Stimulated activated CD4-positive, alpha-beta T cell treated with anti-CD3 and anti-CD28 coated beads, Interleukin-2, amount 100 ng/mL, for 48 hours (primary cell): ENCODE measurements at places on chromosomes 6 and 20.

GRCh38 chr20:9349249-9349648, 165.1 kb upstream of the LAMP5 start:
- no peak for DNase-seq

GRCh38 chr6:18829272-18829870, 442.2 kb downstream of the RNF144B start:
- DNase-seq: no peak

DNA sequence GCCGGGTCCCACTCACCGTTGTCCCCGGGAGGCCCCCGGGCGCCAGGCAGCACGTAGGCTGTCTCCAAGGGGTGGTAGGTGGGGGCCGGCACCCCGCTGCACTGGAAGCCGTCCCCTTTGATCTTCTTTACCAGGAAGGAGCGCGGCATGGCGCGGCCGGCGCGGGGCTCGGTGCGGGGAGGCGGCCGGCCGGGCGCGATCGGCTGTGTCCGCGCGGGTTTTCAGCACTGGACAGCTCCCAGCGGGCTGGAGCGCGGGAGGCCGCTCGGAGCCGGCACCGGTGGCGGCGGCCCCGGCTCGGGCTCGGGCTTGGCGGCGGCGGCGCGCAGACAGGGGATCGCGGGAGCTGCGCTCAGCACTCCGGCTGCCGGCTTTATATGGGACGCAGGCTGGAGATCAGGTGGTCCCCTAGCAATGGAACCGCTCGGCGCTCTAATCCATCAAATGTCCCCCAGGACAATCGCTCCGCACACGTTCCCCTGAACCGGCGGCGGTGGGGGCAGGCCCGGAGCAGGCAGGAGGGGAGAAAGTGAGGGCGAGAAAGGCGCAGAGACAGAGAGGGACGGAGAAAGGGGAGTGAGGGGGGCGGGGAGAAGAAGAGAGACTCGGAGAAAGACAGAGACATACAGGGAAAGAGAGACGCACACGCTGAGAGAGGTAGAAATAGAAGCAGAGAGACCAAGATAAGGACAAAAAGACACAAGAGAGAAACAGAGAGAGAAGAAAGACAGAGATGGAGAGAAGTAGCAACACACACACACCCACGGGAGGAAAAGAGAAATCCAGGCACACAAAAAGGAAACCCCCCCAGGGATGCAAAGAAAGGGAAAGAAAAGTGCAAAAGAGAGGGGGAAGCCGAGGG, at the start of gene SCRT2:
SCRT2 (minus strand) TSS at position 350 of the 862 bp plus-strand sequence; CDS start at position 149, 201 bp downstream.
- DNase-seq: peak; percentile 62

- peak; percentile 6 for DNase-seq
Observed at GRCh38 chr6:1201547-1202200, 110.2 kb upstream of the FOXQ1 start.

GRCh38 chr6:42104095-42104803, 38.2 kb downstream of the C6orf132 start:
- DNase-seq: peak; percentile 75

DNA sequence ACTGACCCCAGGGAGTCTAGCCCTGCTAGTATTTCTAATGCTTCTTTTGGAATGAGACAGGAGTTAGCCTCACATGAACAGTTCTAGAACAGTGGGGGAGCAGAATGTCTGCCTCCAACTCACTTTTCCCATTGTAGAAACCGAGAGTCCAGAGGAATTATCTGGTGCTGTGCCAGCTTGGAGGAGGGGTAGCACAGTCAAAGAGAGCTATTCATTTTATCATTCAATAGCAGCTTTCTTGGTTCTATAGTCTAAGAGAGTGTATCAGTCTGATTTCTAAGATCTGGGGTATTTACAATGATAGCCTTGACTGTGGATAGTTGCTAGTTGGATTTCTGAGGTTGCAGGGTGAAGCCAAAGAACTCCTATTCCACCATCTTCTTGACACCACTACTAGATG, 448.2 kb downstream of the RFPL4B start:
- DNase-seq: no peak

DNA sequence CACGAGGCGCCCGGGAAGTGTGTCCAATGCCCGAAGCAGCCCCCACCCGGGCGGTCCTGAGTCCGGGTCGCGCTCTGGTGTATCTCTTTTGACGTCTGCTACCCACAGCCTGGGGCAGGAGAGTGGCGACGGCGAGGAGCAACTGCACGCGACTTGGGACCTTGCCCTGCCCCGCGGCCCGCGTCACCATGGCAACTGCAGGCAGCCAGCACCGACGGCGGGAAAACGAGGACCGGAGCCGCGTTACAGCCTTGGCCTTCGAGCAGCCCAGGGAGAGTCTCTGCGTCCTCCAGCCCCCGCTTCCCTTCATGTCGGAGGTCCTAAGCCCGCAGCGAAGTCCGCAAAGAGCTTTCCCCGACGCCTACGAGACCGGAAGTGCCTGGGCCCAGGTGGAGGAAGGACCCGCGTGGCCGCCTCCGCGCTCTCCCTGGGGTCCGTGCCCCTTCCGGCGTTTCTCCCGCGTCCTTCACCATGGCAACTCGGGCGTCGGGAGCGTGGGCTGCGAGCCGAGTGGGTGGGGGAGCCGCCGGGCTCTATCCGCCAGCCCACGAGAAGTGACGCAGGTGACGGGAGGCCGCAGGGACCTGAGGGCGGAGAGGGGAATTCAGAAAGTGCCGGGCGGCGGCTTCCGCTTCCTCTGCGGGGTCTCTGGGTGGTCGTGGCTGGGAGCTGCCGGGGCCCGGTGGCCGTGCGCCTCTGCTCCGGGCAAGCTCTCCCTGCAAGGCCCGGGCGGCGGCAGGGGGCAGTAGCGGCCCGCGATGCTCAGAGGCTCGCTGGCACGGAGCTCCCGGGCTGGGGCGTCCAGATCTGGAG, 88.6 kb upstream of the TGM3 start:
- peak; percentile 67 for DNase-seq

- no peak for DNase-seq
Observed at GRCh38 chr20:1169224-1169623, 15.6 kb downstream of the TMEM74B start.

- DNase-seq: peak; percentile 82
Observed at GRCh38 chr6:30490026-30490876, 942 bp downstream of the HLA-E start.

GRCh38 chr20:41600926-41601631, 17.1 kb downstream of the CHD6 start:
- DNase-seq: no peak

- DNase-seq: no peak
Observed at GRCh38 chr6:151070631-151071051, 169.1 kb upstream of the AKAP12 start.

GRCh38 chr20:52958211-52958610, 13.9 kb upstream of the TSHZ2 start:
- DNase-seq: no peak

GRCh38 chr6:53628354-53629119, 37.0 kb downstream of the KLHL31 start:
- no peak for DNase-seq
